ENCODE measurements at places on chromosomes 7 and 10.

GRCh38 chr10:120953897-120954296, 102.7 kb downstream of the WDR11 start:
- DNase-seq: no peak

- DNase-seq: no peak
Observed at GRCh38 chr10:15427843-15428414, 56.8 kb upstream of the FAM171A1 start.

- no peak for DNase-seq
Observed at GRCh38 chr7:936386-937054, 18.0 kb downstream of the ADAP1 start.

- no peak for DNase-seq
Observed at GRCh38 chr10:101691081-101691480, 3.9 kb downstream of the FBXW4 start.

- DNase-seq: no peak
Observed at GRCh38 chr10:114265392-114266053, 26.5 kb downstream of the VWA2 start.

GRCh38 chr7:87369216-87369615, 23.8 kb downstream of the CROT start:
- no peak for DNase-seq

DNA sequence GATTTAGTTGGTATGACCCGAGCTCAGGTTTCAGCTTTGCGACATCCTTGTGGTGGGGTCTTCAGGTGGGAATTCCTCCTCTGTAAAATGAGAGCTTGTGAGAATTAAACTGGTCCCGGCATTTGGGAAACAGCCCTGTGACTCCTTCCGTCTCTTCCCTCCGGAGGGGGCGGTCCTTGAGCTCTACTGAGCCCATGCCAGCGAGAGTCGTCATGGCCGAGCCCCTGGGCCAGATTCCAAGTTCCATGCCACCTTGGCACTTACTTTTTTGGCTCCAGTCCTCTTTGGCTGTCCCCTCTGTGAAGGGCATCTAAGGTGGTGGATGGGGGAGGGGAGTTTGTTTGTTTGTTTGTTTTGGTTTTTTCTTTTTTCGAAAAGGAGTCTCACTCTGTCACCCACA, 47.6 kb downstream of the GTF2IRD1 start:
- peak; percentile 27 for DNase-seq

DNA sequence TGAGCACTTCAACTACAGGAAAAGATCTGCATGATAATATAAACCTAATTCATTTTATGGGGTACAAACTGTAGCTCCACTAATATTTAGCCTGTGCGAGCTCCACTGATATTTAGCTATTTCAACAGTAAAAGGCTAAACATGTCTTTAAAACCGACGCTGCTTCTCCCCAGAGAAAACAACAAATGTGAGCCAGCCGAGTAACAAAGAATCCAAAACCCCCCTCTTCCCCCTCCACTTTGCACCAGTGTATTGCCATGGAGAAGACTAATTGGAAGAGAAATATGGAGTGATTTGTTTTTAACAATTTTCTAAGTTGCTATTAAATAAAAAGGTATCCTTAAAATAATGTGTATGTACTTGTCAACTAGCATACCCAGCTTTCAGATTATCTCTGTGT, 136.7 kb downstream of the GFRA1 start:
- no peak for DNase-seq

DNA sequence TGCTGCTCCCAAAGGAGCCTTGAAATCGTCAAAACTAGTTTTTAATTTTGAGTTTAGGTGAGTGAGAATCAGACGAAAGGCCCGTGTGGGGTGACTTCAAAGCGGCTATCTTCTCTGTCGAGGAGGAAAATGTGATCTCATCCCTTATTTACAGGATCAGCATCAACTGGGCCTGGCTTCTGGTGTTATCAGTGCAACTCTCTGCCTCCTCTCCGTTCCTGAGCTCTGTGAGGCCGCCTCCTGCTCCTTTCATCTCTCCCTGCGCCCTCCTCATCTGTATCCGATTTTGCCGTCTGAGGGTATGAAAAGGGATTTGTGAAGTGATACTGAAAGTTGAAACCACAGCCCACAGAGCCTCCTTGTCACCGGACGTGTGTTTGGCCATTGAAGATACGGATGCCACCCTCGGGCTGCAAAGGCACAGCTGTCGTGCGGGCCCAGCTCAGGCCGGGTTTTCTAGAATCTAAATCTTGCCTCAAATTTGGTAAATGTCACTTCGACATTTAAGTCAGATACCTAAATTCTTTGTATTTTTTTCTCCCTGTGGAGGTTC, 408.7 kb upstream of the ADARB2 start:
- DNase-seq: no peak

DNA sequence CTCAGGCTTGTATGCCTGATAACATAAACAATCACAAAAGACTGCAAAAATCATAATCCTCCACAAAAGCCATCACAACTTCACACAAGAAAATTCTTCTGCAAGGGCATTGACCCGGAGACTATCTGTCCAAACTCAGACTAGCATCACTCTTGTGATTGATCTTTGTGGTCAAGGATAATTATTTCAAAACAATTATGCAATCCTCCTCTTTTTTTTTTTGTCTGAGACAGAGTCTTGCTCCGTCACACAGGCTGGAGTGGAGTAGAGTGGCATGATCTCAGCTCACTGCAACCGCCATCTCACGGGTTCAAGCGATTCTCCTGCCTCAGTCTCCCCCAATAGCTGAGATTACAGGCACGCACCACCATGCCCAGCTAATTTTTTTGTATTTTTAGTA, 22.2 kb downstream of the CDNF start:
- DNase-seq: no peak

Data from caudate nucleus (tissue), 63 donors.